ENCODE measurements at places on chromosomes 7 and 10. TPM values are rescaled to one million over a fixed set of nuclear protein-coding genes. Genes with fewer than 3 reads are reported as not detected.

Gene PNLIPRP1
- total RNA-seq: not detected

Gene CUZD1
- 1.3 TPM for total RNA-seq

Gene SLC26A3
- not detected for total RNA-seq

Gene PAOX
- 2.2 TPM for total RNA-seq

Gene HTRA1
- total RNA-seq: 47.9 TPM

Gene ZNF33A
- 8.0 TPM for total RNA-seq

Gene LRRC18
- total RNA-seq: not detected

Data from A549 treated with AZD2906 at 1 μM for 4 hours (cell line).